ENCODE measurements at places on chromosomes 5 and 9.

- no peak for DNase-seq
Observed at GRCh38 chr5:71769287-71769686, 50.2 kb downstream of the CARTPT start.

GRCh38 chr5:103232393-103232999, 26.1 kb upstream of the MACIR start:
- DNase-seq: no peak

DNA sequence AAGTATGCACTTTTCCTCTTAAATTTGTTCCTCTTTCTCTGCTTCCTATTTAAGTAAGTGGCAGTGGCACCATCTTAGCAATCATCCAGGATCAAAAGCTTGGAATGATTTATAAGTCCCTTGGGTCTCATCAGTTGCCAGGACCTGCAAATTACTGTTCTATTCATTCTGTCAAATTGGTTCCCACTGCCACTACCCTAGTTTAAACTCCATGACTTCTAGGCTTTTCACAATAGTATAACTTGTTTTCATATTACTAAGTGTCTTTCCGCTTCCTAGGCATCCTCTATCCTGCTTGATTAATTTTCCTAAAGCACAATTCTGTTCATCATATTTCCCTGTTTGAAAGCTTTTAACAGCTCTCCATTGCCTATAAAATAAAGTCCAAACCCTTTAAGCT, 363.9 kb upstream of the MEF2C start:
- DNase-seq: no peak

DNA sequence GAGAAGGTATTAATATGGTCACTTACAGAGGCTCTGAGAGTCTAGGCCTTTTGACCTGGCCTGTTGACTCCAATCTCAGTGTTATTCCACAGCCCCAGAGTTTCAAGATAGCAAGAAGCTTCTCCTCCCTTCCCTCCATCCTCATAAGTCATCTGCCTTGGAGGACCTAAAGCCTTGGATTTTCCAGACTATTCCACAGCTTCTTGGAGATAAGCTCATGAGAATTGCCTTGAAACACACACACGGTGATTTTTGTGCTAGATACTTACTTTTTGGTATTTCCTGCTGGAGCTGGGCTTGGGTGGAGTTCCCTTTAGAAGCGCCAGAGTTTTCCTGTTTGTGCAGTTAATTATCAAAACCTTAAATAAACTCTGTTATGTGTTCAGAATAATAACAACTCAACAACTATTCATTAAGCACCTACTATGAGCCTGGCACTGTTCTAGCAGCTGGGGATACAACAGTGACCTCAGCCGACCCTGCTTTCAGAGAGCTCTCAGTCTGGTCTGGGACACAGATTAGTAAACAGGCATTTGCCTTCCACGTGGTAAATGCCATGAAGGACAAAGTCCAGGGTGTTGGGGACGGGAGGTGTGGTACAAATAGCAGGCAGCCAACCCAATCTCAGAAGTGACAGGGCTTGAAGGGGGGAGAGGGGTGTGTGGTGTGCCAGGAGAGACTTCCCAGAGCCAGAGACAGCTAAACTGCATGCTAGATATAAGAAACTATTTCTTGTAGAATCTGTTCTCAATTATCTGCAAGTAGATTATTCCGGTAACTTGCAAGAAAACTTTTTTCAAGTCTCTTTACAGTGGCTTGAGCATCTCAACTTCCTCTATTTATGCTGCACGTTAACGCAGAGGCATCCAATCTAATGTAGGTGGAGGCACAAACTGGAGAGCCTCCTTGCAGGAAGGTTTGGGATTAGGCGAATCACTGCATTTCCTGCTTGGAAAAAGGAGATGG, 55.9 kb upstream of the KLF9 start:
- DNase-seq: no peak

DNA sequence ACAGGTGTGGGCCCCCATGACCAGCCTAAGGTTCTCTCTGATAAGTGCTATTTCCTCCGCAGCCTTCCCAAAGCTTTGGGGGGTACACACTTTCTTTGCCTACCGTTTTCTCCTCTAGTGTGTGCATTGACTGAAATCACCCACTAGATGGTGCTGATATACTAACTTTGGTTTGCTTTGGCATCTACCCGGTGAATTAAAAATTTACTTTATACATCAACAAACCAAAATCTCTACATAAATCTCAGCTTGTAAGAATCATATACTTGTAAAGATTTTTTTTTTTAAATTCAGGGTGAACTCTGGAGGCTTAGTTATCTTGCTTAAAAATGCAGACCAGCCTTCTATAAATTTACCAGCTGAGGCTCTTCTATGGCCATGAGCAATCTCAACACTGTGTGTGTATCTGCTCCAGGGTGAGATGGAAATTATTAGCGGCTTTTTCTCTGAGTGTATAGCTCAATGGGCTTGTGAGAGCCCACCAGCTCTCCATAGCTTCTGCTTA, 475.7 kb upstream of the TNC start:
- DNase-seq: no peak

- no peak for DNase-seq
Observed at GRCh38 chr9:114549697-114550330, 37.8 kb upstream of the ATP6V1G1 start.
